ENCODE measurements at places on chromosomes 12 and 14.

- peak; percentile 77 for DNase-seq
Observed at GRCh38 chr12:52884526-52885293, 20.2 kb downstream of the KRT8 start.

GRCh38 chr14:92603309-92604242 is 90.0 kb downstream of the RIN3 start:
- no peak for DNase-seq

DNA sequence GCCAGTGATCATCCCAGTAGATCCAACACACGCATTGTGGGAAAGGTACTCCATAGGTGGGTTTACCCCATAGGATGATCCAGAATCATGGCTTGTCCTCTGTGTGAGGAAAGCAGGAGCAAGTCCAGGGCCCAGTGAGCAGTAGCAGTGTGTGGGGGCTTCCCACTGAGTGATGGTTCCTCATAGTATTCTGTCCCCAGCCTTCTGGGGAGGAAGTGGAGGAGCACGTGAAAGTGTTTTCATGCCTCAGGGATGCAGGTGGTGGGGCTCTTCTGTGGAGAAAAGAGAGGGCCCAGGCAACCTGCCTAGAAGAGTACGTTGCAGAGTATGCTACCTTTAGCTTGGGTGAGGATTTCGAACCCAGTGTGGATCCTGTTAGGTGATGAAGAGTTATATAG is 56.5 kb downstream of the SUSD6 start:
- DNase-seq = peak; percentile 49

DNA sequence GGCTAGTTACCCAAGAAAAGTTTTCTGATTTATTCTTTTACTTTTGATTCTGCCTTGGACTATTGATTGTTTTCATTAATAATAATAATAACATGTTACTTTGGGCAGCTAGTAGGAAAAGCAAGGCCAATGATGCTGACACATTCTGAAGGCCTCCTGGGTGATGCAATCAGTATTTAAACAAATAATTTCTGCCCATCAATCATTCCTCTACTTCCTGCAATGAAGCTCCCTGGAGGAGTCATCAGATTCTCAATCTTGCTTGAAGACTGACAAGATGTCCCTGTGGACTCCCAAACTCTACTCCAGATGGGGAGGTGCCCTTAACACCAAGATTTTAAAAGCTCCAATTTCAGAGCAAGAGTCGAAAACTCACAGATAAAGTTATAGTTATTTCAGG is at the start of gene SPX:
Gene SPX (plus strand): TSS at position 244 of the 400 bp plus-strand sequence. CDS start 177 bp downstream, outside the sequence.
- DNase-seq = no peak

GRCh38 chr12:68432622-68433021 is 100.5 kb upstream of the MDM1 start:
- no peak for DNase-seq

DNA sequence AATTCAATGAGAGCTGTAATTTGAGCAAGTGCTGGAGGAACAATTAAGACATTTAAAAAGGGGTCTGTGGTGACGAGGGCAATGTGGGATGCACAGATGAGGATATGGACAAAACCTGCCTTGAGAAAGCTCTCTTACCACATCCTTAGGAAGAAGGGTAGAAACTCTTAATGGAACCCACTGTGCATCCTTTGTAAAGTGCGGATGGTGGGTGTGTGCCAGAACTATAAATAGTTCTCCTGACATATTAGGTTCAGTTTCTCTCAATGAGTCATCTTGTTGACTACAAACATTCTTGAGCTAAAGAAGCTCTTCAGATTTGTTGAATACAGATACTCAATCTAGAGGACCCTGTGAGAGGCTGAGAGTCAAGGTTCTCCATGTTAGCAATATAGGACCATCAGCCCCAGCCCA is 106.1 kb upstream of the ANO4 start:
- DNase-seq = no peak

DNA sequence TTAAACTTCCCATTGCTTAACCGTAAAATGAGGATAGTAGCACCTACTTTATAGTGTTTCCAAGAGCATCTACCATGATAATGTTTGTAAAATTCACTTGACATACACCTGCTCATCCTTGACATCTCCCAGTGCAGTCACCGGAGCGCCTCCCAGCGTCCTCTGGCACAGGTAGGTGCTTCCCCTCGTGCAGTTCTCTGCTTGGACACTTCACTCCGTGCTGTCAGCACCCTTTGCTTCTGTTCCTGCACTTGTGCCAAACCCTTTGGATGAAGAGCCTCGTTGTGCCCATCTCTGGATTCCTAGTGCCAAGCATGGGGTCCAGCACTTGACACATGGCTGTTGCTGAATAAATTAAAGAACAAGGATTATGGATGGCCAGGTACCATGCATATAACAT is 28.3 kb downstream of the ETV6 start:
- no peak for DNase-seq

GRCh38 chr12:130953771-130954543 is at the start of gene ADGRD1:
Gene ADGRD1 (plus strand): TSS chr12:130953907. CDS start chr12:130954466, 559 bp downstream.
- no peak for DNase-seq

DNA sequence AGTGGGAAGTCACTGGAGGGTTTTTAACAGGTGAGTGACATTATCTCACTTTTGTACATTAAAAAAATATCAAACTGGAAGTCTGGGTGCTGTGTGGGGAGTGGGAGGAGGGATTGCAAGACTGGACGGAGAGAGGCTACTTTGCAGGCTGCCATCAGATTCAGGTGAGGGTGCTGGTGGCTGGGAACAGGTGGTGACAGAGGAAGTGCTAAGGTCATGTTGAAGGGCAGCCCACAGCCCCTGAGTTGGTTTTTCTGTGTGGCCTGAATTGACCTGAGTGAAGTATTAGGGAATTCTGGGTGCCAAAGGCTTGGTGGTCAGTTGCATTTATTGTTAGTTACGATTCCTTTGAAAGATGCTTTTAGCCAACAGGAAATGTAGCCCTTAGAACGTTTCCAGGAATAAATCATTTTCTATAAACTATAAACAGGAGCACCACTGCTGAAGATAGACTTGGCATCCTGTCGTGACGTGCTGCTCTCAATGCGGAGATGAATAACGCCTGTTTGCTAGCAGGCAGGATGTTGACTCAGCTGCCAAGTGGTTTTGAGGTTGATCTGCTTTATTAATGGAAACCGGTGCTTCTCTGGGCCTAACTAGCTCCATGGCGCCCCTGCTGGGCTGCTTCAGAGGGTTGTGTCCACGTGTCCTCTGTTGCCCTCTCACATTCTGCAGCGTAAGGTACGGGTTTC is 707.5 kb upstream of the TMEM132C start:
- DNase-seq = no peak

DNA sequence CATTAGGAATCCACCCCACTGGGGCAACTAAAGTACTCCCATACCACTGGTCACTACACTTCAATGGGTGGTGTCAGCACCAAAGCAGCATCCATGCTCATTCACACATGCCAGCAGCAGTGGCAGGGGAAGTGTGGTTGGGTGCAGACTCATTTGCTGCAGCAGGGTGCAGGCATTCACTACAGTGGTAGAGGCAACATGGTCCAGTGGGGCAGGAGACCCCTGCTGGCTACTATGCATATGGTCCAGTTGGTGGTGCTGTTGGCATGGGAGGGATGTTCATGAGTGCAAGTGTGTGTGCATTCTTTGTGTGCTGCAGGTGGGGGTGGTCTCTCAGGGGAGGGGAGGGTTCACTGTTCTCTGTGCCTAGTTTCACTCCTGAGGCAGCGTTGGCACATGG is 908.4 kb upstream of the NOVA1 start:
- DNase-seq = no peak

- DNase-seq = no peak
Observed at GRCh38 chr14:87687420-87687819, 305.6 kb downstream of the GALC start.

DNA sequence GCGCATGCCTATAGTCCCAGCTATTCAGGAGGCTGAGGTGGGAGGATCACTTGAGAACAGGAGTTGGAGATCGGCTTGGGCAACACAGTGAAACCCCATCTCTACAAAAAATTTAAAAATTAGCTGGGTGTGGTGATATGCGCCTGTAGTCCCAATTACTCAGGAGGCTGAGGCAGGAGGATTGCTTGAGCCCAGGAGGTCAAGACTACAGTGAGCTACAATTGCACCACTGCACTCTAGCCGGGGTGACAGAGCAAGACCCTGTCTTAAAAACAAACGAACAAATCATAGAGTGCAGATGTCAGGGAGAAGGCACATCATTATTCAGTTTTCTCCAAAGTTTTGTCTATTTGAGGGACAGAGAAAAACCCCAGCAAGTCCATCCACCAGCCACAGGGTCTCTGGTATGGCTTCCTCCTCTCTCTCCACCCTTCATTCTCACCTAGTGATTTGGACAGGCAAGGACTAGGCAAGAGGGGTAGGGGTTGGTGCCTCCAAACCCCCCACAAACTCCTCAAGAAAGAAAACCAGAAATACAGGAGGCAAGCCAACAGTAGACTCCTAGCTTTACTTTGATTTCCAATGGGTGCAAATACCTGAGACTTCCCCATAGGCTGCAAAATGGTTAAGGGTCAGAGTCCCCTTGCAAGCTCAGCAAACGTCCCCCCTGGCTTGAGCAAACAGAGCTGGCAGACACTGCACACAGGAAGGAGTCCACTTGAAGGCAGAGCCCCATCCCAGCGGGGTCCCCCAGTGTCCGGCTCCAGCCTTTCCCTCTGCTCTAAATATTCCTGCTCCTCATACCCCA is 26.5 kb upstream of the RPLP0 start:
- no peak for DNase-seq

- DNase-seq = no peak
Observed at GRCh38 chr12:109946505-109946904, 46.4 kb downstream of the TCHP start.

DNA sequence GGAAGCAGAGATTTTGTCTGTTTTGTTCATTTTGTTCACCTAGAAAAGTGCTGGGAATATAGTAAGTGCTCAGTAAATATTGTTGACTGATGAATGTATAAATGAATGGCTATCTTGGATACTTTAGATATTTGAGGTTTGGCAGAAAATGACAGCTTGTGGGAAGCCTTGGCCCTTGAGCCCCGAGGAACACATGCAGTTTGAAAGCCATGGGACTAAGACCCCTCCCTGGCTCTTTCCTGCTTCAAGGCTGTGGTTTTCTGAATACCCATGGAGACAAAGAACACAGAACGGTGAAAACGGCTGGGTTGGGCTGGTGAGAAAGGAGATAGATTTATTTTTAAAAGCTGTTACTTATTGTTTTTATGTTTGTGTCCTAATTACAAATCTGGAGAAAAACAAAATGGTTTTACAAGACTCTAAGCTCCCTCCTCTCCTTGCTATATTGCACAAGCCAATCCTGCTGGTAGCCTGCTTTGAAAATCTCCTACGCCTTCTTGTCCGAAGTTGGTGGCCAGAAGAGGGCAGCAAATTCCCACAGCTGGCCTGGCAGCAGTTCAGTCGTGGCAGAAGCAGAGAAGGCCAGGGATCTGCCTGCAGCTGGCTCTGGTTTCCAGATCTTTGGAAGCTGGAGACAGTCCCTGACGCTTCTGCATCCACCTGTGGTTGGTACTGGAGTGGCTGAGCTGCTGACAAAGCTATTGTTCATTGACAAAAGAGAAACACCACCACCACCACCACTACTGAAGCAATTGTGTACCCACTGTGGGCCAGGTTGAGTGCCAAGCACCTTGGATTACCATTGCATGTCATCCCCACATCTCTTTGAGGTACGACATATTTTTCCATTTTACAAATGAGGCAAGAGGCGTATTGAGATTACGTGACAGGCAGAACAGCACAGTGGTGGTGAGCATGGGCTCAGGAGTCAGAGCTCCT is 5.2 kb upstream of the KRT85 start:
- peak; percentile 52 for DNase-seq

Data from germinal center (tissue), 1 donor.